Stimulated activated CD8-positive, alpha-beta memory T cell treated with anti-CD3 and anti-CD28 coated beads, Interleukin-4, amount 100 ng/mL, for 4 hours (primary cell): ENCODE measurements at places on chromosomes 4 and X.

DNA sequence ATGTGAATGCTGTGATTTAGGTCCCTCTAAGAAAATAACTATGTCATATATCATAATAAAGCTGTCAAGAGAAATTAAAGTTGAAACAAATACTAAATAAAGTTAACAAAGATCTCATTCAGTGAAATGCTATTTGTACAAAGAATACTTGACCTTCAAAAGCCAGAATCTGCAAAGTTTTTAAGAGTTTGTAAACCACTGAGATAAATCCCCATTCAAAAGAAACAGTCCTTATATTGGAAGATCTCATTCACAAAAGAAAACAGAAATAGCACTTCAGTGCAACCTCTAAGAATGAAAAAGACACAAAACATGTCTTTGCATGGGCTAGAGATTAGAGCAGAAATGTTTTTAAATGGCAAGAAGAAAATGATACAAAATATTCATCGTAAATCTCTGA lies 149.1 kb upstream of the USP38 start:
- no peak for DNase-seq

- DNase-seq = no peak
These were observed 10.7 kb upstream of the CCDC149 start for GRCh38 chr4:24923550-24923949.

GRCh38 chrX:44178274-44179053 lies 165.0 kb downstream of the EFHC2 start:
- no peak for DNase-seq

DNA sequence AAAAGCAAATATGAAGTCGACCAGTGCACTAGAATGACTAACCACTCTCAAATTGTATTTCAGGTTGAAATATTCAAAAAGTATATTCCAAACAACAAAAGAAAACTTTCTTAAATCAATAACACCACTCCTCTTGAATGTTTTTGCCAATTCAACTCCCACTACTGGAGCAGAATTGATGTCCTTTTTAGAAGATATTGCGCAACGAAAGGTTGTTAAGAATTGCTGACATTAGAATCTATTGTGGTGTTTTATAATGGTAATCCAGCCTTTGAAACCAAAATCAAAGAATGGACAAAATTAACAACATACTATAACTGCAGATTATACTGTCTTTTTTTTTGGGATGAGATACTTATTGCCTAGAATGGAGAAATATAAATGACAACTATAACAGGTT lies 331.3 kb downstream of the GRXCR1 start:
- DNase-seq = no peak

- DNase-seq = no peak
These were observed 750.5 kb upstream of the HTR2C start for GRCh38 chrX:113833096-113834055.

DNA sequence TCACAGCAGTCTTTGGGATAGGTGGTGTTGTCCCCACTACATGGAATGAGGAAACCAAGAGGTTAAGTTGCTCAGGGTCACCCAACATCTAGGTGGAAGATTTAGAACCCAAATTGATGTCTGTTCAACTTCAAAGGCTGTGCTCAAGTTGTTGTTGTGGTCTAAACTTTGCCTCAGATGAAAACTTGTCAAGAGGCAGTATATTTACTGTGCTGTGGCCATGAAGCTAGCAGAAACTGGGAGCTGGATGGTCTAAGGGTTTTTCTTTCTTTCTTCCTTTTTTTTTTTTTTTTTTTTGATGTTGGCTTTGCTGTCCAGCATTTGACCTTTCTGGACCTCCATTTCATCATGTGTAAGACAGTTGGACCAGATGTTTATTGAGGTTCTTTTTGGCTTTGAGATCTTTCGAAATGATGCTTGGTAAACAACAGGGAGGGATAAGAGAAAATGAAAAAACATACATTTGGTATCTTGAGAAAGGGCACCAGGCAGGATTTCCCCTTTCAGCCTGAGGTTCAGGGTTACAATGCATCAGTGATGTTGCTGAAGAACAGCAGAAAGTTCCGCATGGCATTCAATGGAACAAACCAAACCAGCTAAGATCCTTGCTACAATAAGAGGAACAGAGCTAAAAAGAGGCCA lies 166.2 kb upstream of the RPS6KA3 start:
- DNase-seq = no peak

- DNase-seq = no peak
These were observed 9.0 kb upstream of the IGFBP7 start for GRCh38 chr4:57119054-57119651.

GRCh38 chr4:81472281-81473182 lies 825 bp upstream of the RASGEF1B start:
- no peak for DNase-seq

DNA sequence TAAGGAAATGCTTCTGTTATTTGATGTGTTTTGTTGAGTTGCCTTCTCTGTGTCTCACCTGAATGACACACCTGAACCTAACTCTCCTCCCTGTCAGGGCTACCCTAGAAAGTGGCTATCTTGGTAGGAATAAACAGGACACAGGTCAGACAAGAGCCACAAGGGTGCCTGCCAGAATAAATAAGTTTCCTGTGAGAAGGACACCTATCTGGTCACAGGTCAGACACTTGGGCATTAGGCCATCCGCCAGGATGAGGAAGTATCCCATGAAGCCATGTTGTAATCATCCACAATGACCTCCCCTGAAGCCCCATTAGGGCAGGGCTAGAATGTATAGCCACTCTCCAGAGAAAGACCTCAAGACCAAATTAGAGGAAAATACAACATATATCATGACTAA lies 318.8 kb downstream of the ZNF674 start:
- DNase-seq = no peak

DNA sequence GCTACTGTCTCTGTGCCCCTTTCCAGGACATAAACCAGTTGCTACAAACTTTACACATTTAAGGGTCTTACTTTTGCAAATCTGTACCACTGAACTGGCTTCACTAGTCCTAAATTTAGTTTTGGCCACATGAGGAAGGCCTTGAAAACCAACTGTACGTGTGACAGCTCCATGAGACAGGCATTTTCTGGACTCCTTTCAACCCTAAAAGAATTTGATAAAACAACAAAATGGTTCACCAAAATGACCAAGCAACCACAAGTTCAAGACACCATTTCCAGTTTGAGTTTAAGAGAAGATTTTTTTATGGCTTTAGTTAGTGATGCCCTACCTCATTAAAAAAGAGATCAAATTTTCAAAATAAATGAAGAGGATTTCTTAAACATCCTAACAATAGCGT lies 246.4 kb downstream of the ZNF674 start:
- DNase-seq = no peak

DNA sequence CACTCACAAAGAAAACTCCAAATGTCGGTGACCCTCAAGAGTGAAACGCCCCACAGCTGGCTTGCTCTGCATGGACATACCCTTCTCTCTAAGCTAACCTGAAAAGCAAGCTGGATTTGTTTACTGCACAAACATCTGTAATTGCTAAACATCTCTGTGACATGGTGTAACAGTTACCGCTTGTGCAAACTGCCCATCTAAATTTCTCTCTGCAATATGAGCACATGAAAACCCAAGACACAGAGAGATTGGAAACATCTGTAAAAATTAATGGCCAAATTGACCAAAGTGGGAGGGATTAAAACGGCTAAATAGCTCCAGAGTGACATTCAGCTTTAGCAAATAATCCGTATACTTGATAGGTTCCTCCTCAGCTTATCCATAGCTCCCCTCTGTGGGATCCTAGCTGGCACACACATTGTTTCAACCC lies 155.0 kb upstream of the MAP3K15 start:
- no peak for DNase-seq

- no peak for DNase-seq
These were observed 44.2 kb downstream of the MAML3 start for GRCh38 chr4:140109737-140110136.

DNA sequence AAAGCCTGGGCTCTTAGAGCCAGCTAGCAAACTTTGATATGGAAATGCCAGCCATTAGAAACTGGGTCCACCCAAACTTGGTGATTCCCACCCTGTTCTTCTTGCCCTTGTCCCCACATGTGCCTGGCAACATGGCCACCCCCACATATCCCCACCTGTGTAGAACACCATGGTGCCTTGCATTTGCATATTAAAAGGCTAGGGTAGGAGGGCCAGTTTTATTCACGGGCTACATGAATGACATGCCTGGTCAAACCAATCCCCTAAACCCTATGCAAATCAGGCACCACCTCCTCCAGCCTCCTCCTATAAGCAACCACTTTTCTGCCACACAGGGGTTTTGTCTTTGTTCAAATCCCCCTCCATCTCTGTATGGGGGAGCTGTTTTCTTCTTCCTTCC lies 104.9 kb downstream of the CLNK start:
- DNase-seq = no peak

GRCh38 chr4:89586864-89587263 lies 250.1 kb downstream of the SNCA start:
- DNase-seq = no peak

GRCh38 chr4:139763672-139764071 lies 98.1 kb downstream of the MGST2 start:
- no peak for DNase-seq

GRCh38 chr4:86358257-86358656 lies 1.6 kb downstream of the MAPK10 start:
- DNase-seq = no peak

DNA sequence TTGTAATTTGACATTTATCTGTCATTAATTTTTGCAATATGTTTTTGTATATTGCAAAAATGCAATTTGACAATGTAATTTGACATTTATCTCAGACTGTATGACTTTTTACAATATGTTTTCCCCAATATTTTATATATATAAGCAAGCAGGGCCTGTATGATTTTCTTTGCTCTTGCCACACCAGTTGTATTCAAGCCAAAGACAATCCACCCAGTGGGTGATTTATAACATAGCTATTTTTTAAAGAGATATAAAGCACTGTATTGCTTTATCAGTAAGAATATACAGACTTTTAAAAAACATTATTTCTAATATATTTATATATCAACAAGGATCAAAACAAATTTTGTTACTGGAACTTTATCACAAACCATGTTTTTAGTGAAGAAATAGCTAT lies 47.3 kb downstream of the SLIT2 start:
- no peak for DNase-seq

DNA sequence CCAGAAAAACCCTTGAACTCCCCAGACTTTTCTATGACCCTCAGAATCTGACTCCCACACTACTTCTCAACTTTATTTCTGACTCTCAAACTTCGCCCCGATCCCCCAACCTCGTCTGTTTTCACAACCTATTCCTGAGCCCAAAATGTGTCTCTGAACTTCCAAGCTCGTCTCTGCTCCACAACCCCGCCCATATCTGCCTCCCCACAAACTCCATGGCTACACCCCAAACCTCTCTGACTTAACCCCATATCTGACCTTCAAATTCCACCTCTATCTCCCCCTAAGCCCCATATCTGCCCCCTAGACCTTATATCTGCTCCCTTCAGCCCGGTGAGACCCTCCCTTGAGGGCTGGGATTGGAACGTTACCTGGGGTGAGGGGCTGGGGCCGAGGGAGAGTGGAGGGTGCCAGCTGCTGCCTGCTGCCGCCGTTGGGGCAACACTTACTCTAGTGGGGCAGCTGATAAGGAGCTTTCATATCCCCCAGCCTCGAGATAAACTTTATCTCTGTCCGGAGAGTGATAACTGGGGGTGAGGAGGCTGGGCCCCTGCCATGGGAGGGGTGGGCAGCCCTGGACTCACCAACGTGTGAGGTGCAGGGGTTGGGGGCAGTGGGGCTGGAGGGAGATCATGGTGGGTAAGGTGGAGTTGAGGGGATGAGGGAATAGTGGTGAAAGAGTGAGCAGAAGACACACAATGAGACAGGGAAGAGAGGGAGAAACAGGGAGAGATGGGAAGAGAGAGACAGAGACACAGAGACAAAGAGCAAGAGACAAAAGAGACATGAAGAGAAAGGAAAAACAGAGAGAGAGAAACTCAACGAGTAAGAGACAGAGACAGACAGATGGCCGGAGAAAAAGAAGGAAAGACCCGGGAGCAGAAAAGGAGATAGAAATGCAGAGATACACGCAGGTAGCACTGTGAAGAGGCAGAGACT lies 1.4 kb downstream of the GATA1 start:
- DNase-seq = no peak

GRCh38 chr4:123599061-123599919 lies 202.7 kb downstream of the SPRY1 start:
- no peak for DNase-seq

- no peak for DNase-seq
These were observed 1108.1 kb downstream of the PCDH19 start for GRCh38 chrX:99301990-99302389.

- DNase-seq = no peak
These were observed 569 bp upstream of the FHL1 start for GRCh38 chrX:136146614-136147314.

DNA sequence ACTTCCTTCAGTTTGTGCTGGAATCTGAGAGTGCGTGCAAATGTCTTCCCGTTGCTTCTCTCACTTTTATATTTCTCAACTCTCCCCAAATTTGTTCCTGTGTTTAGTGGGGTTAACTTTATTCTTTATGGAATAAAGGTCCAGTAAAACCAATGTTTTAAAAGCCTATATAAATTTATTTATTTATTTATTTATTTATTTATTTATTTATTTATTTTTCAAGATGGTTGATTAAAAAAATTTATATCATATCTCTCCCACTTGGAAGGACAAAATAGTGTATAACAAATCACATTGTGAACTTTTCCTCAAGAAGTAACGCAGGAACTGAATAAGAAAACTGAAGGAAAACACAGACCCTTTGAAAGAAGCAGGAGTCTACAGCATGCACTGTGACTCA lies 95.3 kb upstream of the ITM2A start:
- DNase-seq = no peak

DNA sequence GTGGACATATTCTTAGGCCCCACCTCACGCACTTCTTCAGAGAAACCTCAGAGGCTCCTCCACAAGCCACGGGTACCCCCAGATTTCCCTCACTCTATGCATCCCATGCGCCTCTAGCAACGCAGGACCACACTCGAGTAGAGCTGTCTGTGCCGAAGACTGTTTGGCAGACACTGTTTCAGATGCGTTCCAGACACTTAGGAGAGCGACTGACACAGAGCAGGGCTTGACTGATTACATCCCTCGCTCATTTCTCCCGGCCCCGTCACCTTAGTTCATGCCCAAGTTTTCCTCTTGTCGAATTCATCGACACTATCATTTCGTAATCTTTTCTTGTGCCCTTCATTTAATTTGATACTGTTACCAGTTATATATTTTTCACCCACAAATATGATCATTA lies 15.0 kb downstream of the SORBS2 start:
- no peak for DNase-seq

- DNase-seq = no peak
These were observed 26.4 kb downstream of the MOSPD2 start for GRCh38 chrX:14899607-14900006.

- DNase-seq = no peak
These were observed 44.4 kb downstream of the PSAPL1 start for GRCh38 chr4:7390336-7390735.

GRCh38 chrX:43481576-43481975 lies 174.5 kb upstream of the MAOA start:
- no peak for DNase-seq

DNA sequence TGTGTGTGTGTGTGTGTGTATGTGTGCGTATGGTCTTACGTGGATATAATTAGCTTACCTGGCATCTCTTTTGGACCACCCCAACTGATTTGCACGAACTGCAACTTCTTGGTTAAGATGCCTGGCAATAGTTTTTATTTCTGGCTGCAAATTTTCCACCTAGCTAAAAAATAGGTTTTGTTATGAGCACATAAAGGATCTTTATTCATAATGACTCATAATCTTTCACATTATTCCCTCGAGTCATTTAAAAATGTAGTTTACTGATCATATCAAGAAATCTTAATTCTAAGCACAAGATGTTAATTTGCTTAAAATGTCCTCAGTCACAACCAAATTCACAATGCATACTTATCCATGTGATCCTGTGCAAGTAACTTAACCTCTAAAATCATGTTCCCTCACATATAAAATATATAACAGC lies 1.5 kb downstream of the COX18 start:
- no peak for DNase-seq

GRCh38 chrX:5015451-5015850 lies 1213.2 kb downstream of the NLGN4X start:
- no peak for DNase-seq
